ENCODE measurements at places on chromosomes 11 and 22. TPM values are rescaled to one million over a fixed set of nuclear protein-coding genes. Genes with fewer than 3 reads are reported as not detected.
A peak's percentile ranks its signal among the peaks of the same experiment; 100 is the strongest.

OR52N5 gene
- not detected for polyA plus RNA-seq

GRCh38 chr11:90844041-90844440, 621.2 kb upstream of the CHORDC1 start:
- H3K4me3 ChIP-seq = no peak overlapping the region
- no peaks in the 10 kb centered on the region for H3K36me3 ChIP-seq
- H3K4me1 ChIP-seq = no peaks in the 10 kb centered on the region
- H3K27me3 ChIP-seq = no peaks in the 10 kb centered on the region
- no peak for DNase-seq
- no peak overlapping the region for H3K27ac ChIP-seq

DNA sequence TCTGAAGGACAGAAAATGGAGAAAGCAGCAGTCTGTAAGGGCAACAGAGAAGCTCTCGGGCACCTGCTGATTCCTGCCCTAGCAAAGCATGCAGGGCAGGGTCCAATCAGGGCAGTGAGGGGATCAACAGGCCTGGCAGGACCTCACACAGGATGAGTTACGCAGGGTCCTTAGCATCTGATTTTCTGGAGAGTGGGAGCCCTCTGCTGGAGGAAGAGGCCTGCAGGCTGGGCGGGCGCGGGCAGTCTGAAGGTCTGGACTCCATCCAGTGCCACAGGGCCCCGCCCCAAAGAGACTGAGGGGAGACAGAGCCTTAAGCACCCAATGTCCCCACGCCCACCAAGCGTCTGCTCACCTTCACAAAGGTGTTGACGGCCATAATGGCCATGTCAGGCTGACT, 28.9 kb downstream of the AP1B1 start:
- H3K4me1 ChIP-seq = no peaks in the 10 kb centered on the region
- no peak overlapping the region for H3K4me3 ChIP-seq
- peaks cover 27% of the 10 kb centered on the region for H3K36me3 ChIP-seq
- peak; percentile 51 for DNase-seq
- H3K27me3 ChIP-seq = no peaks in the 10 kb centered on the region

DNA sequence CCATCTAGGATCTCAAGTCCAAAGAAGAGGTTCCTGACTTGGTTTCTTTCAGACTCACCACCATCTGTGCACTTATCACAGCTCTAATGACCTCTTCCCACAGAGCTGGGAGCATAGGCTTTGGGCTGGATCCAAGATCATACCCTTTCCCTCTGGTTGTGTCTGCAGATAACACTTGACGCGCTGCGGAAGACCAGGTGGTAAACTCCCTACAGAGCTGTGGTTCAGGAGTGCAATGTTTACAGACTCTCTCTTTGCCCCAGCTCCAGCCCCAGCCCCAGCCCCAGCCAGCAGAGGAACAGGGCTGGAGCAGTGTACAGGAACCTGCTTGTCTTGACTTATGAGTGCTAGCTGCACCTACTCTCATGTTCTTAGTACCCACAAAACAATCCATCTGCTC, 274.4 kb upstream of the SYN3 start:
- H3K4me1 ChIP-seq = no peaks in the 10 kb centered on the region
- no peak overlapping the region for H3K27ac ChIP-seq
- DNase-seq = peak; percentile 39
- H3K4me3 ChIP-seq = no peak overlapping the region
- no peaks in the 10 kb centered on the region for H3K27me3 ChIP-seq
- no peaks in the 10 kb centered on the region for H3K36me3 ChIP-seq

DNA sequence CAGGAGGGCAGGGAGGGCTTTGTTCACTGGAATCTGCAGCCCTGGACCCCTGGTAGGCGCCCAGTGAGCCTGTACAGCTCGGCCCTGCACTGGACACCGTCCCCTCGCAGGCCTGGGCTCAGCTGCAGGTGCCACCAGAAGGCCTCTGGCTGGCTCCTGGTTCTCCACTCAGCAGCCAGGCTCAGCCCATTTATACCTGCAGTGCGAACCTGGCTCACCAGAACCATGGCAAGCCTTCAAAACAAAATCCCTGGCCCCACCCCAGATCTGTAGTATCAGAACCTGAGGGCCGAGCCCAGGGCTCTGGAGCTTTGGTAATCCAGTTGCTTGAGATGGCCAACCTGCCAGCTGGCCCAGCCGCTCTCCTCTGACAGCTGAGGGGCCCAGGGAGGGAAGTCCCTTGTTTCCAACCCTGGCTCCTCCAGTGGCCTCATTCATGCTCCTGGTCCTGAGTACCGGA, 870 bp upstream of the FREY1 start:
- no peak for DNase-seq
- peaks cover 1% of the 10 kb centered on the region for H3K4me1 ChIP-seq
- H3K27me3 ChIP-seq = no peaks in the 10 kb centered on the region

DNA sequence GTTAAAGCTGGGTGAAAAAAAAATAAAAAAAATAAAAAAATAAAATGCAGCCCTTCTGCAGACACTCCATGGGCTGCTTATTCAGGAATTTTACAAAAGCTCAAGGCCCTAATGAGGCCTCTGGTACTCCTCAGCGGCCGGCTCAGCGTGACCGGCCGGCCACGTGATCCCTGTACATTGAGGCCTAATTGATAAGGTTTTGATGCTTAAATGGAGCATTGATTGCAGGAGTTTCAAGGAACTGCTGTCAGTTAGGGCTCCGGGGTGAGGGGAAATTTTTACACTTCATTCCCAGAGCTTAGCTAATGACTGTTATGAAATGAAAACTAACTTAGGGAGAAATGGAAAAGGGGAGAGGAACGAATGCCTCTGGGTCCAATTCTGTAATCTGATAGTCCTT, 368.8 kb upstream of the KIRREL3 start:
- no peaks in the 10 kb centered on the region for H3K36me3 ChIP-seq
- no peak overlapping the region for H3K27ac ChIP-seq

- H3K36me3 ChIP-seq = no peaks in the 10 kb centered on the region
- H3K4me1 ChIP-seq = peaks cover 19% of the 10 kb centered on the region
These were observed 41.6 kb downstream of the KREMEN1 start for GRCh38 chr22:29114392-29114791.

CSNK2A3 gene
- 0.67 TPM for polyA plus RNA-seq

DNA sequence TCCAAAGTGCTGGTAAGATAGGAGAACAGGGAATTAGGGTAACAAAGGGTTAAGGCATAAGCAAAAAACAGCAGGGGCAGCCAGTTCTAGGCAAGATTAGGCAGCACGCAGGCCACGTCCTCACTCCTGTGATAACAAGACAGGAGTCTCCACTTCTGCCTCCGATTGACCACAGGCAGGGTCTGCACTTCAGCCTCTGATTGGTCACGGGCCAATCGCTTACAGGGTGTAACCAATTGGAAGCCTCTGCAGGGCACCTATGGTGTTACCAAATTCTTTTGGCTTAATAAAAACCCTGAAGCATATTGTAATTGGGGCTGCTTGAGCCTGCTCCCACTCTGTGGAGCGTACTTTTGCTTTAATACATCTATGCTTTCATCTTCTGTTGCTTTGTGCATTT, 12.2 kb upstream of the GSTP1 start:
- no peak overlapping the region for H3K4me3 ChIP-seq
- no peak overlapping the region for H3K27ac ChIP-seq
- no peaks in the 10 kb centered on the region for H3K4me1 ChIP-seq

GRCh38 chr11:10407749-10408685, 47.0 kb upstream of the AMPD3 start:
- DNase-seq = no peak
- no peaks in the 10 kb centered on the region for H3K27me3 ChIP-seq
- H3K27ac ChIP-seq = no peak overlapping the region
- H3K4me3 ChIP-seq = no peak overlapping the region
- no peaks in the 10 kb centered on the region for H3K4me1 ChIP-seq
- H3K36me3 ChIP-seq = no peaks in the 10 kb centered on the region

GRCh38 chr22:43152357-43153071, 1.2 kb downstream of the TSPO start:
- H3K36me3 ChIP-seq = no peaks in the 10 kb centered on the region
- peak overlapping the region; percentile 69 for H3K4me3 ChIP-seq
- peak overlapping the region; percentile 96 for H3K27ac ChIP-seq
- DNase-seq = peak; percentile 88

DNA sequence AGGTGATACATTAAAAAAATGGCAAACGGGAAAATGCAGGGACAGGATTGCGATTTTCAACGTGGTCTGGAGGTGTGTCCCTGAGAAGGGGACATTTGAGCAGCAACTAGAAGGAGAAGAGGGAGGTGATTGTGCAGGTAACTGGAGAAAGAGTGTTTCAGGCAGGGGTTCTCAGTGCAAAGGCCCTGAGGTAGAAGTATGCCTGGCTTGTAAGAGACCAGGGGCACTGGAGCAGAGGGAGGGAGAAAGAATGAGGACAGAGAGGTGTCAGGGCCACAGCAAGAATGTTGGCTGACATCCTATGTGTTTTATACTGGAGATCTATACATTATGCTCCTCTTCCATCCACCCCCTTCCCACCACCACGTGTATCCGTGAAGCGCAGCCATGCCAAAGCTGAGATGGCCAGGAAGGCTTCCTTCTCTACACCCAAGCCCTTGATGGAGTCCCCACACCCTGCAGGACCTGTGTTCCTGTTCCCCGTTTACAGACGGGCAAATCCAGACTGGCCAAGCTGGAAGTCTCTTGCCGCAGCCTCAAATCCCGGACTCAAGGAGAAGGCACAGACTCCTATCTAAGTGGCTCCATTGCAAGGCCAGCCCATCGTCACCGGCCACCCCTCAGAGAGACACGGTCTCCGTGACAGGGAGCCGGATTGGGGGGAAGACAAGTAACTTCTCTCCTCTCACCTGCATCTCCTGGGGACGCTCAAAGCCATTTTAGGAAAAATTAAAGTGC, 416.1 kb downstream of the MN1 start:
- no peaks in the 10 kb centered on the region for H3K27me3 ChIP-seq
- H3K4me1 ChIP-seq = no peaks in the 10 kb centered on the region
- DNase-seq = no peak
- H3K36me3 ChIP-seq = no peaks in the 10 kb centered on the region
- no peak overlapping the region for H3K4me3 ChIP-seq

IGSF22 gene
- polyA plus RNA-seq = 0.27 TPM

SYCE3 gene
- not detected for polyA plus RNA-seq

MMP12 gene
- not detected for polyA plus RNA-seq

GRCh38 chr22:37329238-37330140, 47.2 kb downstream of the CYTH4 start:
- H3K27ac ChIP-seq = no peak overlapping the region
- H3K27me3 ChIP-seq = no peaks in the 10 kb centered on the region
- H3K4me3 ChIP-seq = no peak overlapping the region
- H3K36me3 ChIP-seq = no peaks in the 10 kb centered on the region
- DNase-seq = no peak

DNA sequence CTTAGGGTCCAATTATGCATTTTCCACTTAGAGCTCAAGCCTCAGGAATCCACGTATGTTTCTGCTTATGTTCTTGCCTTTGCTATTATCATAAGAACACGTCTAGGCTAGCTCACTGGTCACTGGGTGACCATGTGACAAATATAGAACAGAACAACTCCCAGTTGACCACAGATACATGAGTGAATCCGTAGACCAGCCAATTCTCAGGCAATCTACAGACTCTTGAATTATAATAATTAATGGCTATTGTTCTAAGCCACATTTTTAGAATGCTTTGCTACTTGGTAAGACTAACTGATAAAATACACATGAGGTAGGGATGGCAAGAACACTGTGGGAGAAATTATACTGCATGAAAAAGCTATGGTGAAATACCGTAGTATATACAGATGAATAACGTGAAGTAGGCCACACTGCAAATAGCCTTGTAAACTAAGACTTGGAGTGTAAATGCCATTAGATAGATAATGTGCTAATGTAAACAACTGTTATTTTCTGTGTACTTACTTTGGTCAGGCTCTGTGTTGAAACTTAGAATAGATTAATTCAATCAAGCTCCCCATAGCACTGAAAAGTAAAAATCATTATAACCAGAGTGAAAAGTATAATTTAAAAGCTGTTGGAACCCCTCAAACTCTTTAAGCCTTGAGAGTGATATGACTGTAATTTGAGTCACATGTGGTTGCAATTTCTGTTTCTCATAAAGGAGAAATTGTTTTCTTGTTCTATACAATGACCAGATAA, 366.2 kb upstream of the CCDC179 start:
- no peak overlapping the region for H3K27ac ChIP-seq
- DNase-seq = no peak
- no peaks in the 10 kb centered on the region for H3K36me3 ChIP-seq
- no peaks in the 10 kb centered on the region for H3K27me3 ChIP-seq
- H3K4me1 ChIP-seq = no peaks in the 10 kb centered on the region

DNA sequence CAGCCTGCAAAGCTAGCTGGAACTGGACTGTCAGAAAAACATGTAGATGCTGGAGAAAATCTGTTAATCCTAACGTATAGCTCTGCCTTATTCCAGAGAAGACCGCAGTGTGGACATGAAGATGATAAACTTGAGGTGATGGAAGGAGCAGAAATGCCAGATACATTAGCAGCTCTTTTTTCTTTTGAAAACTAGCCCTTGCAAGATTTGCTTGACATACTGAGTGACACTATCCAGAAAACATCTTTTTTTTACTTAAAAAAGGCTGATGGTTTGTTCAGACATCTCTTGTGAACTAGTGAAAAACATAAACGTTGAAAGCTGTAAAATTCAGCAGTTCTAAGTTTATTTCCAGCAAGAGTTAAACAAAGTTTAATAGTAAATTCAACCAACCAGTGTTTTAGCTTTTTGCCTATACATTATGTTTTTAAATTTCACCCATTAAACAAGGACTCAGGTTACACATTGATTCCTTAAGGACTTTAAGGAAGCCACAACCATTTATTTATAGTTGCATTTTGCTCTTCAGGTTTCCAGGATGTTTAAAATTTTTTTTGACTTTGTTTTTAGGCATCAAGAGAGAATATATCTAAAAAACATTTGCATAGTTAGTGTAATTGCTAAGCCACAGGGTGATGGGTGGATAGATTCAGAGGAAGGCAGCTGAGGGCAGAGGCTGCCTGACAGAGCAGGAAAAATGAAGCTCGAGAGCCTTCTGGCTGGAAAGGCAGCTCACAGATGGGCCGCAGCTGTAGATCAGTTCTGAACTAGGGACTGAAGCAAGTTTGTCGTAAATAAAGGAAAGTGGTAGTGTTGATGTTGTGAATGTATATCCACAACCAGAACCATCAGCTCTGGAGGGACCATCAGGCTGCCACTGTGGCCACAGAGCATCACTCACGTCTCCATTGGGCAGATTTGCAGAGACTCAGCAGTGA, 9.5 kb downstream of the SNAP29 start:
- H3K4me3 ChIP-seq = no peak overlapping the region
- H3K27me3 ChIP-seq = no peaks in the 10 kb centered on the region
- peaks cover 5% of the 10 kb centered on the region for H3K4me1 ChIP-seq
- no peak for DNase-seq

DNA sequence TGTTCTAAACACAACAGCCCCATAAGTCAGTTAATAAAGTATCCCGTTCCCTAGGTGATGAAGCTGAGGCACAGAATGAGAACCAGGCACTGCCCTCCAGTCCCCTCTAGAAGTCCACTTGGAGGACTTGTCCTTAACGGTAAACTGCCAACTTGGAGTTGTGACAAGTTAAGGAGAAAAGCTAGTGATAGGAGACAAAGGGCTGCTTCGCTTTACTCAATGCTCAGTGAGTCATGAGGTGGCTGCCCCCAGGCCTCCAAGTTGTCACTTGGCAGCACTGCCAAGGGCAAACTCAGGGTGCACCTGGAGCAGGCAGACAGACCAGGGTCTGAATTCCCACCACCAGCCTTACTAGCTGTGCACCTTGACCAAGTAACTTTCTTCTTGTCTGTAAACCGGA, 13.5 kb downstream of the SLC43A1 start:
- H3K36me3 ChIP-seq = peaks cover 24% of the 10 kb centered on the region
- no peak overlapping the region for H3K4me3 ChIP-seq
- H3K27ac ChIP-seq = no peak overlapping the region
- H3K4me1 ChIP-seq = peaks cover 3% of the 10 kb centered on the region

TH gene
- not detected for polyA plus RNA-seq

All from small intestine (tissue), 16 donors.